ENCODE measurements at places on chromosomes 6 and 20.

DNA sequence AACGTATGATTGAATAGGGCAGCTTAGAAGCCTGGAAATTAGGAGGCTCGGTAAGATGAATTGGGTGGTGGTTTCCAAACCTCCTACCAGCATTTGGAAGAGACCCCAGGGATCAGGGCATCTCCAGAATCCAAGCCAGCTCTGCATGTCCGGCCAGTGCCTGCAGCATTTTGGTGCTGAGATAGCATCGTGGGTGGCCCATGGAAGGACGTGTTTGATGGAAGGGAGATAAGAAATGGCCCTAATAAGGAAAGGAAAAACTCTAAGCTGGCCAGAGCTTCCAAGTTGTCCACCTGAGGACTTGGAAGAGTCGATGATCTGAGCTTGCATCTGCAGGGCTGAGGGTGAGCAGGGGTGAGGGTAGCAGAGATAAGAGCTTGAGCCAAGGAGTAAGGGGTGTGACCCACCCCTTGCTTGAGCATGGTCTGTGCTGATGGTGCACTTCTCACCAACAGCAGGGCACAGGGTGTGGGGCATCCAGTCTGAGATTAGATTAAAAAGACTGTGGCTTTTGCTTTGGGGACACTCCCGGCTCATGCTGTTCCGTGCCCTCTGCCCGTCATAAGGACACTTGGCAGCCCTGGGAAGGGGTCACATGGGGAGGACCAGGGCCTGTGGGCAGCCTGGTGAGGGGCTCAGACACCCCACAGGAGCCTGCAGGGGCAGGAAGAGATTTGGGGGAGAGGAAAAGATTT, 213.2 kb downstream of the ERMARD start:
- no peak for DNase-seq

DNA sequence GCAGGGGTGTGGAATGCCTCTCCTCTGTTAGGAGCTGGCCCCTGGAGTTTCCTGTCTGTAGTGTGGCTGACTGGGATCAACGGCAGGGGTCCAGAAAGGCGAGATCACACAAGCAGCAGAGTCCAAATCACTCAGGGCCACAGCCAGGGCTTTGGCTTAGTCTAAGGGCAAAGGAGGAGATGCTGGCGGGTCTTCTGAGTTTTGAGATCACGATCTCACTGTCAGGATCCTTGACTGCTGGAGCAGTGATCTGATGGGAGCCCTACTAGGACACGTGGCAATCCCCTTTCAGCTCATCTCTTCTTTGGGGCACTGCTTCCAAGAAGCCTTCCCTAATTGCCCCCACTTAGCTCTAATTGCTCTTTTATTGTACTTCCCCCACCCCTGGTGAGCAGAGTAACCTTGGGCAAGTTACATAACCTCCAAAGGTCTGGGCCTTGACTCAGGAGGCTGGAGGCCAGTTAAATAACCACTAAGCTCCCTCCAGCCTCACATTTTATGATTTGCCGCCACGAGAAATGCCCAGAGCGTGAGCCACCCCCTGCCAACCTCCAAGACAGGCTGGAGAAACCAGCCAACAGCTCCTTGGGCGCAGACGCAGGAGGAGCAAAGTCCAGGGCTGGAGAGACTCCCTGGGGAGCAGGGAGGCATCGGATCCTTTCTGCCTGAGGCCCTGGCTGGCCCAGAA, 12.0 kb downstream of the KCNK5 start:
- peak; percentile 15 for DNase-seq

GRCh38 chr20:18678549-18679419, 90.9 kb downstream of the DTD1 start:
- DNase-seq = no peak

- peak; percentile 68 for DNase-seq
Observed at GRCh38 chr6:53492860-53493634, 51.9 kb downstream of the GCLC start.

DNA sequence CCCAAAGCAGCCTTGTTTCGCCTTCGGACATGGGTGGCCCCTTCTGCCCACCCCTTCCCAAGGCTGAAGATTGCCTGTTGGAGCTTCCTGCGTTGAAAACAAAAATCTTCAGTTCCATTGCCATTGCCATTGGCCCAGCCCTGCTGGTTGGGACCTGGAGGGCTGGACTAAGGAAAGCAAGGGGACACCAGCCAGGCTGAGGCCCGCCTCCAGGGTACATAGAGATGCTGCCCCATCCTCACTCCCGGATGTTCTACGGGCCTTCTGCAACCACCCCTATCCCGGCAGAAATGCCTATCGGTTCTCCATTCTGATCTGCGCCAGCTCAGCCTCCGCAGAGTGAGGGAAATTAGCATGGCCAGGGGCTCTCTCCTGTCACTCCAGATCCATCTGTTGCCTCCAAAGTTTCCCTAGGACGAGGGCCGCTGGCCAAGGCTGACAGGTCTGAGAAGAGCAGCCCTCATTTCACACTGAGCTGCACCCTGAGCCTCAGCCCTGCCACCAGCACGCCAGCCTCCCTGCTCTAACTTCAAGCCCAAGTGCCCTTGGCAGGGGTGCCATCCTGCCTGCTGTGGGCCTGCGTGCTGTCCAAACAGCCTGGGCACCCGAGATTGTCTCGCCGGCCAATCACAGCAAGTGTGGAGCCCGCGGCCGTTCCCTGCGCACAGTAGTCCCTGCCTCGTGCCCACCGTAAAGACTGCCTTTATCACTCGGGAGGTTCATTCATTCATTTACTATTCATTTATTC, 13.4 kb upstream of the STX16 start:
- DNase-seq = no peak

DNA sequence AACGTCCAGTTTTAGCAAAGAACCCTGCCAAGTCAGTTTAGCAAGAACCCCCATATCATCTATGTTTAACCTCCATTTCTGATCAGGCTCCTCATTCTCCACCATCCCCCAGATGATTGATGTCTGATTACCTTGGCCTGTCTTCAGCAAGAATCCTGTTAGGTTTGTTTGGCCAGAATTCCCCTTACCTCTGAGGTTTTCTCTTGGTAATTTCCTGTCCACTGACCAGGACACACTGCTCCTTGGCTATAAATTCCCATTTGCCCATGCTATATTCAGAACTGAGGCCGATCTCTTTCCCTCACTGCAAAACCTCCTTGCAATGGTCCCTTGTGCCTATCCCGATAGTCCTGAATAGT, 27.0 kb downstream of the ZNF311 start:
- no peak for DNase-seq

DNA sequence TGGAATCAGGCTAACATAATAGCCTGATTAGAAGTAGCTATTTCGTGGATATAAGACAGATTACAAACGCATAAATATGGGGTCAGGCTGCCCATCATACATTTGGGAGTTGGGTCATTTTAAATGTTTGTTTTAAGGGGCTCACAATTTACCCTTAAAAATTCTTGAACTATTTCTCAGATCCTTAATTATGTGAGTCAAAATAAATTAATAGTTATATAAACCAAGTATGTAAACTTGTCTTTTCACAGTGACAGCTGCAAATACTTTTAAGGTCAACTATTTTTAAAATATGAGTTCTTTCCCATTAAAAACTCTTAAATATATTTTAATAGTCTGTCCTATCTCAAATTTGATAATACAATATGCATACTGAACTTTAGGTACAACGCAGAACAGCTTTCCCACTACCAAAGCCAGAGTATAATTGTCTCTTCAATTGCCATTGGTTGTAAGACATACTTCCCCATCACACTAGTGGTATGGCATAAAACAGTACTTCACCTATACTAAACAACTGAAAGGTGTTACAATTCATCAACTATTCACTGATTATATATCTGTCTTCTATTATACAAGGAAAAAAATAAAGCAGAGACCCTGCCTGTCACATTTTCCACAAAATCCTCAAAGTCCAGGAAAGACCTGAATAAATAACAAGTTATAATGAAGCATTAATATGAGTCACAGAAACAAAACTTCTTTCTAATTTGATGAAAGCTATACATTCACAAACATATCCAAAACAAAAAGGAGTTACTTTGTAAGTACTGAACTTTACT, 80.8 kb upstream of the COL21A1 start:
- no peak for DNase-seq

DNA sequence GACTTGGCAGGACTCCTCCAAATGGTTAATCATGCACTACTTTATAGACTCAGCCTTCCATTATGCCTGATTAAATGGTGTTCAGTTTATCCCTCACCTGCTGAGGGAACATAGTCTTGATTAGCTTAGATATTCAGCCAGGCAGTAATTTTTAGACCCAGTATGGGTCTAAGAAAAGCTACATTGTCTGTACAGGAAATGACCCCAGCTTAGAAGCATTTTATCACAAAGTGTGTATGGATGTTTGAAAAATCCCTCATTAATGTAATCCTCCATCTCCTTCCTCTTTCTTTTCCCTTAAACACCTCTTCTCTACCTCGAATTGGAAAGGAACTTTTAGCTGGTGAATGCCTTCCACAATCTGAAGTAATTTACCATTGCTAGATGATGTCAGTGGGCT, 252.2 kb upstream of the BMP2 start:
- no peak for DNase-seq

GRCh38 chr6:163712566-163712961, 298.0 kb downstream of the QKI start:
- DNase-seq = no peak

- DNase-seq = peak; percentile 30
Observed at GRCh38 chr6:30876039-30876730, 8.1 kb upstream of the DDR1 start.

- DNase-seq = no peak
Observed at GRCh38 chr6:143058987-143059386, 1.7 kb upstream of the AIG1 start.

DNA sequence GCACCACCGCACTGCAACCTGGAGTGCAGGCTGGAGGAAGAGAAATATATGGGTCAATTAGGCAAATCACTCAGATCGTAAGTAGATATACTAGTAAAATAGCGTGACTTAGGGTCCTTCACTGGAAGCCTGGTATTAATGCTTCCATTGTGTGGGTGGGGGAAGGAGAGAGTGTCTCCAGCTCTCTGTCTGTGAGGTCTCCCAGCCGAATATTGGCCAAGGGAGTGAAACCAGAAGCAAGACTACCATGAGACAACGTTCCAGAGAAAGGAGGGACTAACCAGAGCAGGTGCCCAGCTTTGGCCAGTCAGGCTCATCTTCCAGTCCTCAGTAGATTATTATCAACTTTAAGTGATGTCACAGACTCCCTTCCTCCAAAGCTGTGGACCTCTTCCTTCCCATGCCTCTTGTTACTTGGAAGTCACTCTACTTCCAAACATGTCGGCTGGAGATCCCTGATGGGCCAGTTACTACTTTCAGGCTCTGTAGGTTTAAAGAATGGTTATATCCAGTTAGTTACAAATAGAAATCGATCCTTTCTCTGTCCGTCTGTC, 28.8 kb downstream of the MTHFD1L start:
- no peak for DNase-seq

DNA sequence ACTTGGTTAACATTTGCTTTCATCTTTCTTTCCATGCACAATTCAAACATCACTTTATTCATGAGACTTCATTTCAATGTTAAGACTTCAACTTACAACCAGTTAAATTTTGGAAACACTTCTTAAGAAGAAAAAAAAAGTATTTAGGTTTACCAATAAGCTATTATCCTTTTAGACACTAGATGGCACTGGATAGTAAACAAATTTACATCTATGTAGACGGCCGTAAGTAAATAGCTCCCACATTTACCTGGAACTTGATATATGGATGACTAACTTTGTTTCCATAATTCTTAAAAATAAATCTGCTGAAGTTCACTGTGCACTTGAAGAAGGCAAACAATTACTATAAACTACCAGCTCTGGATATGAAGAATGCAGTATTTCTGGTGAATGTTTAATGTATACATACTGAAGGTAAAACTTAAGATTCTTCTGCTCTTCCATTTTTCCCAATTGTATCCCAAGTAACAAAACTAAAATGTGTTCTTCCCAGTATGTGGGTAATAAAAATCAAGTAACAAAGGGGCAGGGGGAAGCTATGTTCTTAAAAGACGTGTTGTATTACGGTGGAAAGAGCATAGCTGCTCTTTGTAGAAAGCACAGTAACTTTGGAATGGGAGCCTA, 130.6 kb upstream of the C6orf118 start:
- DNase-seq = peak; percentile 23

GRCh38 chr6:44057238-44057930, 69.9 kb downstream of the MRPL14 start:
- DNase-seq = peak; percentile 49

GRCh38 chr6:39664173-39664572, 61.0 kb downstream of the KIF6 start:
- DNase-seq = peak; percentile 22

DNA sequence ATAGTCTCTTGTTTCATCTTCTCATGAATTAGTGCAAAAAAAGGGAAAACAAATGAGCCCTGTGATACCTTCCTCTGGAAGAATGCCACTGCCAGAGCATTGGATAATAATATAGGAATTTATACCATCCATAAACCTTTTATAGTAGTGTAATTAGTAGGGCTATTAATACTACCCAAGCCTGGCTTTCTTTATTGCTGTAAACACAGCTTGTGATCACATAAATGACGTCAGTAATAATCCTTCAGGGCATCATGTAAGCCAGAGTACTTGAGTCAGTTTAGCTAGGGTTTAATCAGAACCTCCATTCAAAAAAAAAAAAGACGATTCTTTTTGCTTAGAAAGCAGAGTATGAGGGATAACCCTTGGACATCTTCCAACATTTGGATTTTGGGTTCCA, 264.8 kb downstream of the SLC35F1 start:
- no peak for DNase-seq

- no peak for DNase-seq
Observed at GRCh38 chr6:52726193-52726542, 37.1 kb downstream of the GSTA2 start.

- DNase-seq = no peak
Observed at GRCh38 chr6:108074057-108074358, 533 bp downstream of the OSTM1 start.

DNA sequence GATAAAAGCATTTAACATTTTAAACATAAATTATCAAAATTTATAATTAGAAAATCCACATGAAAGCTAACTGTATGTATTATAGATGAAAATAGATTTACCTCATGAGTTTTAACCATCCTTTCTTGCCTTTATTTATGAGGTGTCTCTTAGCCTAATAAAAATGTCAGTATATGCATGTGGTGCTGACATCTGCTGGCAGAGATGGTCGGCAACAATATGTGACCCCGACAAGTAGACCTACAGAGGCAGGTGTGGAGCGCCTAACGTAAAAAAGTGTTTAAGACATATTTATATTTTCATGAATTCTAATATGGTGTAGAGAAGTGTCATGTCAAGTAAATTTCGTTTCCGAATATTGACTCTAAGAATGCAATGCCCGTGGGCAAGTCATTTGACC, 149.0 kb upstream of the FUT9 start:
- no peak for DNase-seq

GRCh38 chr6:10316373-10316721, 98.5 kb downstream of the TFAP2A start:
- peak; percentile 3 for DNase-seq

DNA sequence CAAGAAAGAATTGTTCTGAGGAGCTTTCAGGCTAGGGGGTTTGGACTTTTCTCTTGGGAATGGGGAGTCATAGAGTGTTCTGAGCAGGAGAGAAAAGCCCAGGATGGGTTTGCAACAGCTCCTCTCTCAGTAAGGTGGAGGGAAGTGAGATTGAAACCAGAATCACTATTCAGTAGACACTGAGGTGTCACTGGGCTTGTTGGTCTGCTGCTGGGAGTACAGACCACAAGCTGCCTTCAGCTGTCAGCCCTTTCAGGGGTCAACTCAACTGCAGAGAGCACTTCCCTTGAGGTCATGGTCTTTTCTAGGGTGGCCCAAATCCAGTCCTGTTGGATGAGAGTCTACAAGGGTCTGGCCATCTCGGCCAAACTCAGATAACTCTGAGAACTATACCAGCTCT, 12.9 kb upstream of the FOXA2 start:
- no peak for DNase-seq
